Gastrocnemius medialis (tissue), 4 donors: ENCODE measurements at places on chromosomes 11 and 22. TPM values are rescaled to one million over a fixed set of nuclear protein-coding genes. Genes with fewer than 3 reads are reported as not detected.

The CDON gene
- 1.9 TPM for total RNA-seq

- DNase-seq: no peak
These were observed 596.7 kb downstream of the JRKL start for GRCh38 chr11:96986516-96986915.

DNA sequence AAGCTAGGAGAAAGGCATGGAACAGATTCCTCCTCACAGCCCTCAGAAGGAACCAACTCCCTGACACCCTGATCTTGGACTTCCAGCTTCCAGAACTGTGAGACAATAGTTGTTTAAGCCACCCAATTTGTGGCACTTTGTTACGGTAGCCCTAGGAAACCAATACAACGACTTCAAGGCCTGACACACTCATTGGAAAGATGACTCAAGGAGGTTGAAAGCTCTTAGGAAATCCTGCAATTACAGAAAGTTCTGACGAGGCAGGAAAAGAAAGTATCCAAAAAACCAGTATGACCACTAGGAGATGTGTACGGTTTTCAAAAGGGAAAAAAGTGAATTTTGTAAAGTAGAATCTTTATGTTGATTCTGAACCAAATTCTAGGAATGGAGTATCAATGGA, 161.4 kb downstream of the SWAP70 start:
- DNase-seq: no peak

DNA sequence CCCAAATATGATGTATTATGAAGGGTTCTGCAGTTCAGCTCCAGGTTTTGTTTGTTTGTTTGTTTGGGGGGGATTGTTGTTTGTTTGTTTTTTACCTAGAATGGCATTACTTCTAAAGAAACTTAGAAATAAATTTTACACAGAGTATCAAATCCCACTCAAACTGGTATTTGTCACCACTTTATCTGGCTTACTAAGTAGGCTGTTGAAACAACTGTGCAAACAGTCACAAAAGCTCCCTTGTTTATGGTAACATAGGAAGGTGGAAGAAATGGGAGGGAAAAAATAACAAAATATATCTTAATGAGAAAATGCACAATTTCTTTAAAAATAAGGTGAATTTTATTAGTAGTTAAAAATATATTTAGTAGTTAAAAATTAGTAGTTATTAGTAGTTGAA, 108.3 kb upstream of the ANO5 start:
- no peak for DNase-seq

GRCh38 chr11:120662071-120662676, 150.6 kb downstream of the GRIK4 start:
- DNase-seq: no peak
